ENCODE measurements at places on chromosomes 6 and 20.

- DNase-seq, result no peak
Observed at GRCh38 chr6:158461954-158462353, 97.9 kb upstream of the TMEM181 start.

- no peak for DNase-seq
Observed at GRCh38 chr6:151493804-151494234, at the start of gene CCDC170. TSS of gene CCDC170 (plus strand) at chr6:151494017. CDS start at chr6:151494129, 112 bp downstream.

- DNase-seq, result no peak
Observed at GRCh38 chr6:47932575-47932974, 150.7 kb downstream of the OPN5 start.

GRCh38 chr6:116616737-116617053 lies 416 bp downstream of the RSPH4A start:
- DNase-seq, result no peak

DNA sequence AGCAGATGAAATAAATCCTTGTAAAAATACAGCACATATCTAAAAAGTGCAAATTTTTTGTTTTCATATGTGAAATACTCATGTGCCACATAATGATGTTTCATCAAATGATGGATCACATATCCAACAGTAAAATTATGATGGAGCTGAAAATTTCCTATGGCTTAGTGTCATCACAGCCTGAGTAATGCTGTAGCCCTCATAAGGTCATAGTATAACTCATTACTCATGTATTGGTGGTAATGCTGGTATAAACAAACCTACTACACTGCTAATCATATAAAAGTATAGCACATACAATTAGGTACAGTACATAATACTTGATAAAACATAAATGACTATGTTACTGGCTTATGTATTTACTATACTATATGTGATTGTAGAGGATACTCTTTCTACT lies 12.9 kb downstream of the TSPYL1 start:
- no peak for DNase-seq

- DNase-seq, result no peak
Observed at GRCh38 chr6:12801141-12801540, 84.6 kb downstream of the PHACTR1 start.

GRCh38 chr6:15769511-15770018 lies 106.7 kb upstream of the DTNBP1 start:
- no peak for DNase-seq

DNA sequence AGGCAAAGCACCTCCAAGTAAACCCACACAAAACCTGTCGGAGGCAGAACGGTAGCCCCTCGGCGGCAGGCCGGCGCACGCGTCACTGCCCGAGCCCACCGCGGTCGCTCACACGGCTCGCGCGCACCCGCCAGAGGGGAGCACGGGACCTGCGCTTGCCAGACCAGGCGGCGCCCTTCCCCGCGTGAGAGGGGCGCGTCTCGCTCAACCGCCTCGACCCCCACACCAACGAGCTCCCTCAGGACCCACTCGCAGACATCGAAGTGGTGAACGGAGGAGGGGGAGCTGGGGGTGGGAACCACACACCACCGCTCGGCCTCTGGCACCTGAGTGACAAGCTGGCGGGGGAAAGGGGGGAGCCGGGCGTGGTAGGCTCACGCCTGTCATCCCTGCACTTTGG lies 1513.4 kb upstream of the DEFB115 start:
- DNase-seq, result no peak

DNA sequence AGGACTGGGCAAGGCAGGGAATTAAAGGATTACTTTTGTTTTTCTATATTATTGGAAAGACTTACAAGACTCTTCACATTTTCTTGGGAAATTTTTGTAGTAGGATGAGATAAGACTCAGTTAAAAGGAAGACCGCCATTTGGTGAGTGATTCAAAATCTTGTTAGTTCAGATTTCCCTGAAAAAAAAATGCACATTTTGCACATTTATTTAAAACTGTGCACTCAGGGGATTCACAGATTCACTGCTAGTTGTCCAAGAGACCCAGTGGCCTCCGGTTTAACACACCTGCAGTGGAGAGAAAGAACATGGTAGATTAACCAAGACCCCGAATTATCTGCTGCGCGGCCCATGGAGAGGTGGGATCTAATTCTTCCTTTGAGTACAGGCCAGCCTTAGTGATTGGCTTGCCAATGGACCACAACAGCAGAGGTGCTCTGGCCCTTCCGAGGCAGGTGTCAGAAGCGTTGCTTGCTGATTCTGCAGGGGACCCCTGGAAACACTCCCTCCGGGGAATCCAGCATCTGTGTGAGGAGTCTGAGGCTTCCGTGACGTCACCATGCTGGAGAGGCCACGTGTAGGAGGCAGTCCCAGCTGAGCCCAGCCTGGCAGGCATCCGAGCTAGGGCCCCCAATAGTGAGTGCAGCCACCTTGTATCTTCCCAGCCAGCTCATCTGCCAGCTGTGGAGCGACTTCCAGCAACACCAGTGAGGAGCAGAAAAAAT lies 68.9 kb downstream of the ZNF217 start:
- no peak for DNase-seq

GRCh38 chr20:31842471-31843157 lies 2.8 kb downstream of the FOXS1 start:
- no peak for DNase-seq

GRCh38 chr20:51535075-51535386 lies 7.5 kb downstream of the NFATC2 start:
- DNase-seq, result no peak

DNA sequence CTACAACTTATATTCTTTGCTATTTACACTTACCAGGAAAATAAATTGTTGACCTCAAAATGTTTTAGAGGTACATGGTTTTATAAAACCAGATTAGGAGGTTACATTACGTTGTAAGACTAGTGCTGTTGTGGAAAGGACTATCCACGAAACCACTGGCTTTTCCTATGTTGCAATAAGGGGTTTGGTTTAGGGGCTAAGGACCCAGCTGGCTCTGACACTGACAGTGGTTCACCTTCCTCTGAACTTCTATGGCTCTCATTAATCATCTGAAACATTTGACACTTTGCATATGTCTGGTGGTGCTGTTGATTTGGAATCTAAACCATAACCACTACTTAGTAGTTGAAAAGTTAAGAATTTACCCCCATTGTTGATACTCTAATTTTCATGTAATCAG lies 186.7 kb downstream of the NKAIN2 start:
- no peak for DNase-seq

DNA sequence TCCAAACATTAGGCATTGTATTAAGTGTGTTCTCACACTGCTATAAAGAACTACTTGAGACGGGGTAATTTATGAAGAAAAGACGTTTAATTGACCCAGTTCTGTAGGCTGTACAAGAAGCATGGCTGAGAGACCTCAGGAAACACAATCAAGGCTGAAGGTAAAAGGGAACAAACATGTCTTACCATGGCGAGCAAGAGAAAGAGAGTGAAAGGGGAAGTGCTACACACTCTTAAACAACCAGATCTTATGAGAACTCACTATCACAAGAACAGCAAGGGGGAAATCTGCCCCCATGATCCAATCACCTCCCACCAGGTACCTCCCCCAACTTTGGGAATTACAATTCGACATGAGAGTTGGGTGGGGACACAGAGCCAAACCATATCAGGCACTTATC lies 86.6 kb upstream of the TOP1 start:
- no peak for DNase-seq

DNA sequence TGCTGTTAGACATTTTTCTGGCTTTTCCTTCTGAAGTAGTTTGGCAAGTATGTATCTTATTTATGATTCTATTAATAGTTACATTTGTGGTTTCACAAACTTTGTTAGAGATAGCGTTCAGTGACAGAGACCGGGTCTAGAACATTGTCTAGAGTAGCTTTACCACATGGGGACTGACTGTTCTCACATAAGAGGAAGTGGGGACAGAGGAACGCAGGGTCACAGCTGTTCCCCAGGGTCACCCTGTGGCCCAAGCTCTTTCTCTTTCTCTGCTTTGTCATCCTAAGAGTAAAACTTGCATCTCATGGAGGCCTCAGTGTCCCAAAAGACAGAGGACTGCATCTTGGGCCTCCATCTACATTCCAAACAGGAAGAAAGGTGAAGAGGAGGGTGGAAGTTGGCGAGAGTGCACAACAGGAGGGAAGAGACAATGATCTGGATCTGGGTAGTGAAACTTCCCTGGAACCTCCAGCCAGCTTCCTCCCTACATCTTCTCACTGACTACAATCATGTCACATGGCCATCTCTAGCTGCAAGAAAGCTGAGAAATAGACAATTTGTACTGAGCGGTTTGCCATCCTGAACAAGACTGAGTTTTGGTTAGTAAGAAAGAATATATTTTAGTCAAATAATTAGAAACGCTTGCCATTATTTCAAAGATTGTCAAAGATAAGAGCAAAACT lies 645.8 kb upstream of the ARID1B start:
- DNase-seq, result no peak

GRCh38 chr6:100112855-100113508 lies 119.0 kb upstream of the MCHR2 start:
- DNase-seq, result no peak

- no peak for DNase-seq
Observed at GRCh38 chr20:56368351-56369134, 9.8 kb downstream of the FAM210B start.

- no peak for DNase-seq
Observed at GRCh38 chr6:105806486-105806920, 279.6 kb upstream of the PRDM1 start.

GRCh38 chr6:6635869-6636268 lies 47.3 kb downstream of the LY86 start:
- no peak for DNase-seq

- DNase-seq, result no peak
Observed at GRCh38 chr20:43849496-43850186, 65.0 kb upstream of the TOX2 start.

DNA sequence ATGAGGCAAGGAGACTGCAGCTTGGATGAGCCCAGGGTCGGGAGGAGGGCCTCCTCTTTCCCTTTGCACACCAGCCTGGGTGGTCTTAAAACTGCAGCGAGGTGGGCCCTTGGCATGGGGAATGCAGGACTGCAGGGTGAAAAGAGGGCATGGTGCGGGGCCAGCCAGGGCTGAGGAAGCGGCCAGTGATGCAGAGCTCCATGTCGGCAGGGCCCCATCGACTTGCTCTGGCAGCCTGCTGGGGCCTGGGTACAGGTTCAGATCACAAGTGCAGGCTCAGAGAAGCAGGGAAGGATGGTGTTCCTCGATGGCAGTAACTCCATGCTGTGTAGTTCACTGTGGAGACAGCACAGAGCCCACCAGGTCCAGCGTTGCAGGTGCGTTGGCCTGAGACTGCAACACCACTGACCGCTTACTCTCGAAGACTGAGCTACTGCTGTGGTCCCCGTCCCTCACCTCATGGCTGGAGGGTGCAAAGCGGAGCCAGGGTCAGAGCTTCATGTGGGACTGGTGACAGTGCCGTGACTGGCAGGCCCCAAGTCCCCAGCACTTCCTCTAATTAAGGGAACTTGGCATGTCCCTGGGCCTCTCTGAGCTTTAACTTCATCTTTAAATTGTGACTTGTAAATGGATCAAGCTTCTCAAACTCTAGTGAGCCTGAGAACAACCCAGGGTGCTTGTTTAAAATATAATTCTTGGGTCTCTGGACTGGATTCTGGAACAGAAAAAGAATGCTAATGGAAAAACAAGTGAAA lies 223.2 kb downstream of the SYNDIG1 start:
- DNase-seq, result no peak

GRCh38 chr20:13447385-13448180 lies 191.1 kb downstream of the TASP1 start:
- no peak for DNase-seq

DNA sequence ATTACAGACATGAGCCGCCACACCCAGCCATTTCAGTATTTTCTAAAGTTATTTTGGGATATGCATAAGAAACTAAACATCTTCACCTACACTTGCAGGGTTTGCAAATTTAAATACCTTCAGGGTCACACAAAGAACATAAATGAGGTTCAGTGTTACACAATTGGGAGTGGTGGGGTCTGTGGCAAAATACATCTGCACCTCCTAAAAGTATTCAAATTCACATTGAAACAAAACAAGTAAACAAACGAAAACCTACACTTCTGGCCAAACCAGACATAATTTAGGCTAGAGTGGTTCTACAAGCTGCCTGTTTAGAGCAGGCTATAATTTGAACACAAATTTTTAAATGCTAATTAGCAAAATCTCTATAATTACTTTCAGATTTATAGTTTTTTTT lies 34.6 kb downstream of the MAPK14 start:
- DNase-seq, result no peak

DNA sequence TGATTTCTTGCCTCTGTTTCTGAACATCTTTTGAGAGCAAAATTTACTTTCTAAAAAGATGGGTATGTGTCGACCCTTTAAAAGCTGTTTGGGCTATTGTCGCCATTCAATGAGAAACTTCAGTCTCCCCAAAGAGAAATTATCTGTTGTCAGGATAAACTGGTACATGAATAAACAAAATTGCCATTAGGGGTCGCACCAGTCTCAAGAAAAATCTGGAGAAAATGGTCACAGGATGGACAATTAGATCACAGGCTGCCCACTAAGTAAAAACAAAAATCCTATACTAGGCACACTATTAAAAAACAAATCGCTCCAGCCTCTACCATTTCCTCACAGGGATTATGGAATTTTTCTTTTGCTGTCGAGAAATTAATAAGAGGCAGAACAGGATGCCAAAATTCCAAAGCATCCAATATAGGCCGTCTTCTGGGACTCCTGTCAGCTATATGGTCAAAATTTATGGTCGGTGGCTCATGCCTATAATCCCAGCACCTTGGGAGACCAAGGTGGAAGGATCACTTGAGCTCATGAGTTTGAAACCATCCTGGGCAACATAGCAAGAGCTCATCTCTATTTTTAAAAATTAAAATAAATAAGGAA lies 5.5 kb upstream of the HLA-E start:
- DNase-seq, result no peak

DNA sequence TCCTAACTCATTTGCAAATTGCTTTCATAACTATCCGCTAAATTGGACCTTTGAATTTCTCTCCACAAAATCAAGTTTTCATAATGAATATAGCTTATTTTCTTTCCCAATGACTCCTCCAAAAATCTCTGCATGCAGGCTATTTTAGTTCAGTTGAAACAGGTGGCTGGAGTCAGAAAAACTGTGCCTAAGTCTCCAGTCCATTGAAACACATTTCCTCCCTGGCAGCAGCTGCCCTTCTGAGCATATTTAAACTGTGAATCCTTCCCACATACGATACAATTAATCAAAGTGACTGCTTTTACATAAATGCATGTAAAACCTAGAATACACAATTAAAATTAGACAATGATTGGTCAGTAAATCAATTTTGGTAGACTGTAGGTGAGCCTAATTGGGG lies 344.6 kb upstream of the MARCKS start:
- DNase-seq, result no peak
